ENCODE measurements at places on chromosomes 5 and 9.
A peak's percentile ranks its signal among the peaks of the same experiment; 100 is the strongest.

DNA sequence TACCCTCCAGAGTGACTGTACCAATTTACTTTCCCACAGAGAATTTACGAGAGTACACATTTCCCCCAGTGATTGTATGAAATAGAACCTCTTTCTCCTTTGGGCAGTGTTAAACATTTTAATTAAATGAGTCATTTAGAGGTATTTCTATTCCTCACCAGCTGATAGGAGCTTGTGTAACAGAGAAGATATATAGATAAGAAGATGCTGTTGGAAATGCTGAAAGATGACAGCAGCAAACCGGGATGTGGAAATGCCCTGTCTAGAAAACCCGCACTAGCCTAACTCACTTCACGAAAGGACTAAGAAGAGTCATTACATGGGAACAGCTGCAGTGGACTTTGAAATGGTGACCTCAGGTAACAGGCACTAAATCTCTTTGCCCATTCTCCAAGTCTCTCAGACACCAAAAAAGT, 68.3 kb downstream of the LPAR1 start:
- no peak for DNase-seq

DNA sequence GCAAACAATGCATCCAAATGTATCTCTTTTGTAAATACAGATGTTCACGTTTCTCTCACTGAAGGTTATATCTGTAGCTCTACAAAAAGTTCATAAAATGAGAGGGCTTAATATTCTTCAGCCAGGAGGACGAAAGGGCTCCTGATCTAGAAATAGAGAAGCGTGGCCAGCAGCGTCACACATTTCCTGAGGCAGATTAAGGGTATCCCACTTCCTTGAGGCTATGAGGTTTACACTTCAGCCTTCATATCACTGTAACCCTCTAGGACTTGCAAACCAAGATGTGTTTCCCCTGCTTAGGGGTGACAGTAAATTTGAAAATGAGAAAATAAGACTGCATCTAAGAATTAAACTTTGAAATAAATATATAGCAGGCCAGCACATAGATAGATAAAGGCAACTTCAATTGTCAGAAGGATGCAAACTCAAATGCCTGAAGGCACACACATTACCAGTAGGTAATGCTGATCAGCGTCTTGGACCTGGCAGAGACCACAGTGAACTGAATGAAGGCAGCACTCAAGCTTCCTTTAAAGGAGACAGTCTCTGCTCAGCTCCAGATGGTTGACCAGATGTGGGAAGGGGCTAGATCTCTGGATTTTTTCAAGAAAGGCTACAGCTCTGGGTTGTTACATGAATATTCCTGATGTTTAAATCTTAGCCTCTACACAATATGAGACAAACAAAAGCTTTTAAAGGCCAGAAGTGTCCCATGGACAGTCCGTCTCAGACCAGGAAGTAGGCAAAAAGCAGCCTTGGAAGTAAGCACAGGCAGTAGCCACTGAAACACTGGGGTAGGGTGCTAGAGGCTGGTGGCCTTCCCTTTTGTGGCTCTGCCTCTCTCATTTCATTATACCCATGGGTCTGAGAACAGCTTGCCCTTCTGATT, 197.7 kb downstream of the MCTP1 start:
- no peak for DNase-seq

- no peak for DNase-seq
Measured at GRCh38 chr5:36607114-36607571, 737 bp downstream of the SLC1A3 start.

- no peak for DNase-seq
Measured at GRCh38 chr9:101931756-101932155, 193.3 kb upstream of the GRIN3A start.

DNA sequence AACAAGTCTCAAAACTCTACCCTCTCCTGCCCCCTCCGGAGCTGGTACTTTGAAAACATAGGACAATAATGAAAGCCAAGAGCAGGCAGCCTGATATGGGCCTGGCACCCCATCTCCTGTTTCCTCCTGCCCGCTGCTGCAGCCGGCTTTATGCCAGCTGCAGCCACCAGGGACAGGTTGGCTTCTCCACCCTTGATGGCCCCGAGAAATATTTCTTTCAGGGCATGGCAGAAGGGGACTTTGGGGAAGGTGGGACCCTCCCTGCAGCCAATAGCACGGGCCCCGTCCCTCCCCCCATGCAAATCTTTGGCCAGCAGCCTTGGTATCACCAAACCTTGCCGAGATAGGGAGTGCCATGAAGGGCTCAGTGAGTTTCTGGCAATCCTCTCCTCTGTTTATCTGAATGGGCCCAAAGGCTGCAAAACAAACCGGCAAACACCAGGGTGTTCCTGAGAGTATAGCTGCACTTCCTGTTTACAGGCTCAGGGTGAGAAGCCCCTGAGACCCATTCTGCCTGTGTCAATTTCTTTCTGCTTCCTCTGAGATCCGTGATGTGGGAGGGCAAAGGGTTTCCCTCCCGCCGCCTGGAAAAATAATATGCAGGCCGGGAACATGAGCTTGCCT, 73.4 kb upstream of the BOD1 start:
- no peak for DNase-seq

GRCh38 chr9:73863924-73864323, 633.2 kb upstream of the RORB start:
- no peak for DNase-seq

- no peak for DNase-seq
Measured at GRCh38 chr9:121199921-121200320, 1.7 kb downstream of the RAB14 start.

DNA sequence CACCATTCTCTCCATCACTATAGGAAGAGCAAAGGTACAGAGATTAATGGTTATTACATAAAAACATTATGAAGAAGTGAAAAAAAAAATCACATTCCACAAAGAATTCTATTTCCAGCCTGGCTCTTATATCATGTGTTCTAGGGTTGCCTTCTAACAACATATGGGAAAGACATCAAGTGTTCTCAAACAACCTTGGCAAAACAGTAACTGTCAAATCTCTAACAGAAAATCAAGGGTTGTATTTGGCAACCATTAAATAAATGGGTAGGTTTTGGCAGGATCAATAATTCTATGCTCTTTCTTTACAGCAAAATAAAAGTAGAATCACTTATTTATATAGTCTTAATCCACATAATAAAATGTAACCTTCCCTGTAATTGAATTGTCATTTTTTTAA, 728.9 kb downstream of the MAT2B start:
- DNase-seq, result no peak

- DNase-seq, result no peak
Measured at GRCh38 chr5:79512049-79512448, 1.9 kb downstream of the HOMER1 start.

- DNase-seq, result no peak
Measured at GRCh38 chr5:150021491-150022157, 21.1 kb downstream of the HMGXB3 start.

DNA sequence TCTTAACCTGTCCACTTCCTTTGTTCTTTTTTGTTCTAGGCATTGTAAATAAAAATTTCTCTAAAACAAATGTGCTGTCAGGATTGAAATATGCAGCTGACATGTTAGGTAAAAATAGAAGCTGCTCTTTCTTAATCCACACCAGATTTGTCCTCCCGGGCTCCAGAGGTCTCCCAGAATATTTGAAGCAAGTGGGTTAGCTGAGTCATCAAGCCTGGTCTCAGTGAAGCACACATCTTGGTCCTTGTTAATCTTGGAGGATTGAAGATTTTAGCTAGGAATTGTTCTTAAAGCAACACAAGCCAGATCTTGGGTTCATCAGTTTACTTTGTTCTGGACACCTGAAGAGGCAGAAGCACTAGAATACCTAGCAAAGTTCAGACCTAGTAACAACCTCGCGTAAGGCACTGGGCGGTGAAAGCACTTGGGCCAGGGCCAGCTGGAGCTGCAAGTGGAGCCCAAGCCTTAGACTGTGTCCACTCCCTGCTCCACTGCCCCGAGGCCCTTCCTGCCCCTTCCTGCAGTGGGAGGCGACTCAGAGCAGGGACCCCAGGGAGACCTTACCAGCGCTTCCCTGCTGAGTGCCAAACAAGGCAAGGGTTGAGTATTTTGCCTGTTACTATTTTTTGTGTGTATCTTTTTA, 36.5 kb downstream of the HABP4 start:
- no peak for DNase-seq

DNA sequence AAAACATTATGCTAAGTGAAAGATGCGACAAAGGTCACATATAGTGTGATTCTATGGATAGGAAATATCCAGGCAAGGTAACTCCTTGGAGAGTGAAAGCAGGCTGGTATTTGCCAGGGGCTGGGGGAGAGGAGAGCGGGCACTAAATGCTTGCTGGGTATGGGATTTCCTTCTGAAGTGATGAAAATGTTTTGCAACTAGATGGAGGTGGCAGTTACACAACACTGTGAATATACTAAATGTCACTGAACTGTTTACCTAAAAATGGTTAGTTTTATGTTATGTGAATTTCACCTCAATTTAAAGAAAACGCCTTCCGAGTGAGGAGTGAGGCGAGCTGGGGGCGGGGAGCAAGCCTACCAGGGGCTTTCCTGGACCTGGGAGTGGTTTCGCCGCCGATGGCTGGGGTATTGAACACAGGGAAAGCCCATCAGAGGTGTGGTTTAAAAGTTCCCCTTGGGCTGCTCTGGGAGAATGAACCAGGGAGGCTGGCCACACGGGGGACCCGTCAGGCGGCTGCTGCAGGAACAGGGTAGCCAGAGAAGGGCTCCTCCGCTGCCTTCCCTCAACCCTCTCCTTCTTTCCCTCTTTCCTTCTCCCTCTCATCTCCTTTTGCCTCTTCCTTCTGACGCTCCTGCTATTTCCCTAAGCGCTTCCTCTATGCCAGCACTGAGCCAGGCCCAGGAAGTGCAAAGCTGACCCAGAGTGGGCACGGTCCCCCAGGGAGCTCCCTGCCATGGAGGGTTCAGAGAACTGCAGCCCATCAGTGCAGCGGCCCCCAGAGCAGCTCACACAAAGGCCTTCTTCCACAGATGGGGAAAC, 4.9 kb downstream of the AKNA start:
- peak; percentile 52 for DNase-seq

DNA sequence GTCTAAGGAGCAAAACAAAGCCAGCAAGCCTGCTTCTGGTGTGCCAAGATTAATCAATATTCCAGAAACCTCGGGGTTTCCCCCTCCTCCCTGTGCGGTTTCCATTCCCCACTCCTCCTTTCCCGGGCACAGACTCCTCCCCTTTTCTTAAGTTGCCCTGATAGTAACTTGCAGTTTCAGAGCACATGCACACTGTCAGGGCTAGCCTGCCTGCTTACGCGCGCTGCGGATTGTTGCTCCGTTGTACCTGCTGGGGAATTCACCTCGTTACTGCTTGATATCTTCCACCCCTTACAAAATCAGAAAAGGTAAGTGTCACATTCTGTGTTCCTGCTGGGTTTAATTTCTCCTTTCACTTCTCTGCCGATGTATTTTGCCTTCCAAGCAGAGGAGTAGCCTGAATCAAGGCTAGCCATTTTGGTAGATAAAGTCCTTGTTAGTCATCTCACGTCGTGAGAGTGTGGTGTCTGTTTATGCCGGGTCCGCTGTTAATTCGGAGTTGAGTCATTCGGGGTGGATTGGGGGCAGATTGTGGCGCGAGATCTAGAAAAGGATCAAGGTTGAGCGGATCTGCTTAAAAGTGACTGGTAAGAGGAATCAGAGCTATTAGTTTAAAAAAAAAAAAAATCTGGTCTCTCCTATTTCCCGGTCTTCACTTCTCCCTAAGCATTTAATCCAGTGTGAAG, at the start of gene SLC1A3:
TSS of gene SLC1A3 (plus strand) at position 179 of the 686 bp plus-strand sequence. CDS start 1,818 bp downstream, outside the sequence.
- peak; percentile 29 for DNase-seq

DNA sequence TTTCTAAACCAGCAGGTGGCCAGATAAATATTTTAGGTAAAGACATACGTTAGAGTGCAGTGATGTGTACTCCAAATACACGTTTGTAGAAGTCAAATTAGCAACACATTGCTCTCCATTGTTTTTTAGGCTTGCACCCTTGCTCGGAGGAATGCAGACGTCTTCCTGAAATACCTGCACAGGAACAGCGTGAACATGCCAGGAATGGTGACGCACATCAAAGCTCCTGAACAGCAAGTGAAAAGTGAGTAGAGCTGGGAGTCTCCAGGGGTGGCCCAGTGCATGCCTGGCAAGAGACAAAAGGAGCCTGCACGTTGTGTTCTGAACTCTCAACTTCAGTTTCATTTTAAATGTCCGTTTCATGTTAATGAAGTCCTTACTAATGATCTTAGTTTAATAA, 207.5 kb upstream of the OTULINL start:
- DNase-seq, result no peak

- DNase-seq, result no peak
Measured at GRCh38 chr5:6401410-6401809, 23.1 kb upstream of the MED10 start.

- no peak for DNase-seq
Measured at GRCh38 chr5:158061451-158061850, 202.5 kb upstream of the CLINT1 start.

GRCh38 chr5:14011089-14012020, 66.9 kb upstream of the DNAH5 start:
- peak; percentile 27 for DNase-seq

DNA sequence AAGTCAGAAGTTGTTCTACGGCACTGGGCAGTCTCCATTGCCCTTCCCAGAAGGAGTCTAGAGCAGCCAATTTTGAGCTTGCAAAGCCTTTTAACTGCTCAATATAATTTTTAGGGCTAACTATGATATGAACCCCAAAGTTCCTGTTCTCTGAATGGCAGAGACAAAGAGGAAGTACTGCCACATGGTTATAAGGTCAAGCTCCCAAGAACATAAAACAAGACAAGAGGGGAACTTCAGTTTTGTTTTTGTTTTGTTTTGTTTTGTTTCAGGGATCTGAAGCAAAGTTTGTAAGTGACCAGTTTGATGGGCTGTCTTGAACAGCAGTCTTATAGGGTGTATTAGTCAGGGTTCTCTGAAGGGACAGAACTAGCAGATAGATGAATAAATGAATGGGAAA, 11.9 kb upstream of the SMC2 start:
- no peak for DNase-seq

- DNase-seq, result no peak
Measured at GRCh38 chr5:98517560-98518366, 255.7 kb upstream of the RGMB start.

DNA sequence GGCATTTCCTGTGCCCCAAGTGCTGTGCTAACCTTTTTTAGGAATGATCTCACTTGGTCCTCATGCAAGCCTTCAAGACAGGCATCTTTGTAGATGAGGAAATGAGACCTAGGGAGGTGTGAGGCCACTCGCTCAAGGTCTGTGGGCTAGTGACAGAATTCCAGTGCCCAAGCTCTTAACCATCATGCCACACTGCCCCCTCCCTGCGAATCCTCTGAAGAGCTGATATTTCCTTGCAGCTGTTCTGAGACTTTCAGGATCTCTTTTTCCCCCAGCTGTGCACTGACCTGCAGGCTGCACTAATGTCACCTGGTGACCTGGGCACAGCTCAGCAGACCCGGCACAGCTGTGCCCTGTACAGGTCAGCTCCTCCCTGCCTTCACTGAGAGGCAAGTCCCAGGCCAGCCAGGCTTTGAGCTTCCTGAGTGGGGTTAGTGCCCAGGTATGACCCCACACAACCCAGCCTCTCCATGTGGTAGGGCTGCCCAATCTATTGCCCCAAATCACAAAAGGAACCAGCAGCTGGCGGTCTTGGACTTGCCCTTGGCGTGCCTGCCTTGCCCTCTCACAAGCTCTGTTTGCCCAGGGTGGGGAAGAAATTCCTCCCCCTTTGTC, 32.7 kb downstream of the MORN5 start:
- no peak for DNase-seq
